Hepatocyte (in vitro differentiated cells): ENCODE measurements at places on chromosomes 4 and X. TPM values are rescaled to one million over a fixed set of nuclear protein-coding genes. Genes with fewer than 3 reads are reported as not detected.

- no peak for DNase-seq
Observed at GRCh38 chr4:3290476-3290875, 2.3 kb upstream of the RGS12 start.

DNA sequence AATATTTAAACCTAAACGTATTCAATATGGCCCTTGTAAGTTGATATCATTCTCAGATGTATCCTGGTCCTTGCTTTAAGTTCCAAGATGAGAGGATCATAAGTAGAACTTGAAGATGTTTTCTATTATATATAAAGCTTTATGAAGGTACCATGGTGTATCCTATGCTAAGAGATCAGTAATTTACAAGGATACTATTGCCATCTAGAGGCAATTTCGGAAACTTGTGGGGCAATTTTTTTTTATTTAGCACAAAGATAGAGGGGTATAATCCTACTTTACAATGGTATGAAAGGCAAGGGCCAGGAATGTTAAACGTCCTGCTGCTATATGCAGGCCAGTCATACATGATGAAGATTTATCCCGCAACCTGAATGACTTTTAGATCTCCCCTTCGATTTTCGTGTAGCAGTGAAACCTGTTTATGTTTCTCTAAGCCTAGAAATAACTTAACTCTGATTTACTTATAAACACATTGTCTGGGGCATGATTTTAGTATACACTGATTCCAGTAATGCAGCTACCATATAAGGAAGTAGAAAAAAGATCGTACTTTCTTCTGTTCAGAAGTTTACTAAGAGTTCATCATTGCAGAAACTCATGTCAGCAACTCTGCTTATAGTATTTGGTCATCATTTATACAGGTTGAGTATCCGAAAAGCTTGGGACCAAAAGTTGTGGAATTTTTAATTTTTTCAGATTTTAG lies 2.6 kb downstream of the SLC25A31 start:
- DNase-seq = peak; percentile 32

OTC gene
- total RNA-seq = 33.2 and 37.8 TPM in 2 replicates

NUDT11 gene
- 8.3 and 10.7 TPM in 2 replicates for total RNA-seq
